ENCODE measurements at places on chromosomes 5 and 9. TPM values are rescaled to one million over a fixed set of nuclear protein-coding genes. Genes with fewer than 3 reads are reported as not detected.

Gene NFX1
- 38.9 TPM for total RNA-seq

Gene PCDHA13
- not detected for total RNA-seq

Gene PCDHB16
- not detected for total RNA-seq

Gene AKNA
- 166 TPM for total RNA-seq

Gene C9orf50
- total RNA-seq, result not detected

Gene FAM219A
- 8.2 TPM for total RNA-seq

Gene GFI1B
- not detected for total RNA-seq

Gene FOXD4L4
- not detected for total RNA-seq
